Germinal center (tissue), 1 donor: ENCODE measurements at places on chromosomes 2 and 18.

DNA sequence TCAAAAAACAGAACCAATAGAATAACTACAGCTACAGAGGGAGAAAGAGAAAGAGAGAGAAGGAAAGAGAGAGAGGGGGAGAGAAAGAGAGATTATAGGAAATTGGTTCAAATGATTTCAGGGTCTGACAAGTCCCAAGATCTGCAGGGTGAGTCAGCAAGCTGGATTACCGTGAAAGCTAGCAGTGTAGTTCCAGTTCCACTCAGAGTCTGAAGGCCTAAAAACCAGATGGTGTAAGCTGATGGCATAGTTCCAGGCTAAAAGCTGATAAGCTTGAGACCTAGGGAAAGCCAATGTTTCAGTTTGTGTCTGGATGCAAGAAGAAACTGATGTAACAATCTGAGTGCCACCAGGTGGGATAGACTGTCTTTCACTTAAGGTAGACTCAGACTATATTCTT lies 397.7 kb downstream of the TRIB2 start:
- no peak for DNase-seq

GRCh38 chr2:123771928-123772632 lies 253.0 kb upstream of the CNTNAP5 start:
- DNase-seq: no peak

DNA sequence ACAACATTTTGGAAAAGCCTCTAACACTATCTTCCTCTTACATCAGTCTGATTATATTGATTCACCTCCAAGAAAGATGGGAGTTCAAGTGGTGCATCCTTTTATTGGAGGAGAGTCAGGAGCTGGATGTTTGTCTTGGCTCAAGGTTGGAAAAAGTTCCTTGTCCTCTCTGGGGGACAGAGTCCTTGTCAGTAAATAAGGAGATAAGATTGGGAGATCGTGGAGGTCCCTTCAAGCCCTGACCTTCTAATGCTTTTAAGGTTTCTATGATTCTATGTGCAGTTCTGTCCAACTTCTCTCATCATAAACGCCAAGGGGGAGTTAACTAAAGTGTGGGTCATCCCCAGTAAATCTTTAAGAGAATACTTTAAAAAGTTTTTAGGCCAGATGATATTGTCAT lies 60.9 kb upstream of the CCBE1 start:
- no peak for DNase-seq

- no peak for DNase-seq
Observed at GRCh38 chr2:167869200-167869599, 378.2 kb downstream of the STK39 start.

- DNase-seq: no peak
Observed at GRCh38 chr2:15938803-15939555, 1.4 kb upstream of the MYCN start.

GRCh38 chr2:136863468-136863867 lies 98.1 kb downstream of the THSD7B start:
- DNase-seq: no peak

GRCh38 chr2:58427572-58428095 lies 186.5 kb upstream of the FANCL start:
- DNase-seq: no peak

DNA sequence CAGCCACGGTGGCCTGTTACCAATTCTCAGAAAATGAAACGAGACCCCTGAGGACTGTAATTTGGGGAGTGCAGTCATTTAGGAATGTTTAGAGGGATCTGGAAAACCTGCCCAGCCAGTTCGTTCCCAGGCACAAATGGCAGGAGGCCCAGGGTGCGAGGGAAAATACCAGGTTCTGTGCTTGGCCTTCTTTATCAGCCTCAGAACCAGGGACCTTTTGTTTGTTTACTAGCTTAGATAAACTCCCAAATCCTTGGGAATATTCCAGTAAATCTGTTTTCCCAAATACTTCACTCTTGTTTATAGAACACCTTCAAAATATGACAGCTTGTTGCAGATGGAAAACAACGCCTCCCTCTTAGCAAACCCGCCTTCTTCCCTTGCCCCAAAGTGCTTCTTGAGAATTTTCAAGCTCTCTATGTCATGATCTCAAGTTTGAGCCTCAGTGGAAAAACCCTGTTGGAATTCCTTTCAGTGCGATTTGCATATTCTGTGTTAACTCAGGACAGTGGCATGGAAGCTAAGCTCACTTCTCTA lies 400.3 kb upstream of the SMIM21 start:
- DNase-seq: no peak

DNA sequence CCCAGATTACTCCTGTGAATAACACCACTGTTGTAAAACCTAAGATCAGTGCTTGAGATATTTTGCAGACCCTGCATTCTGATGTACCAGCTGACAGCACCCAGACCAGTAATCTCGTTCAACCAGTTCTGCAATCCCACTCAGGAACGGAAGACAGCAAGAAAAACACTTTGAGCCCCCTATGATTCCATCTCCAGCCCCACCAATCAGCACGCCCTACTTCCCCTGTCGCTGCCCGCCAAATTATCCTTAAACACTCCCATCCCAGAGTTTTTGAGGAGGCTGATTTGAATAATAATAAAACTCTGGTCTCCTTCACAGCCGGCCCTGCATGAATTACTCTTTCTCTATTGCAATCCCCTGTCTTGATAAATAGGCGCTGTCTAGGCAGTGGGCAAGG lies 173.9 kb upstream of the CDH2 start:
- DNase-seq: no peak

DNA sequence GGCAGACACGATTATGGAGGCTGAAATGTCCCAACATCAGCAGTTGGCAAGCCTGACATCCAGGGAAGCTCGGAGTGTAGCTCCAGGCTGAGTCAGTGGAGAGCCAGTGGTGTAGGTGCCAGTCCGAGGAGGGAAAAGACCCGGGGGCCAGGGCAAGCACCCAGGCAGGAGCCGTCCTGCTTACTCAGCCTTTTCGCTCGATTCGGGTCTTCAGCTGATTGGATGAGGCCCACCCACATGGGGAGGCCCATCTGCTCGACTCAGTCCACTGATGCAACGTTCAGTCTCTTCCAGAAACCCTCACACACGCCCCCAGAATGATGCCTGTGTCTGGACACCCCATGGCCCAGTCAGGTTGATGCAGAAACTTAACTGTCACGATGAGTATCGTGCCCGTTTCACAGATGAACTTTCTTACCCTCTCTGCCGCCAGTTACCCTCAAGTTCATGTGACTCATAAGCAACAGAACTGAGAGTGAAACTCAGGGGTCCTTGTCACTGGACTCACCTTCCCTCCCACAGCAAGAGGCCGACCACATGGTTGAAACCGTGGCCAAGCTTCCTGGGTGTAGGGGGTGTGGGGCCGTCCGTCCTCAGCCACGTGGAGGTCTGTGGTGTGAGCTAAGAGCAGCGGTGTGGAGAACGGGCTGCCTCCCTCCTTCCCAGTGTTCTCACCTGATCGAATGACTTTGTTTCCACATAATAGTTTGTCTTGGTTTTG lies 197.4 kb upstream of the HDAC4 start:
- DNase-seq: no peak

- DNase-seq: peak; percentile 17
Observed at GRCh38 chr2:160427629-160428404, 65.8 kb downstream of the RBMS1 start.

DNA sequence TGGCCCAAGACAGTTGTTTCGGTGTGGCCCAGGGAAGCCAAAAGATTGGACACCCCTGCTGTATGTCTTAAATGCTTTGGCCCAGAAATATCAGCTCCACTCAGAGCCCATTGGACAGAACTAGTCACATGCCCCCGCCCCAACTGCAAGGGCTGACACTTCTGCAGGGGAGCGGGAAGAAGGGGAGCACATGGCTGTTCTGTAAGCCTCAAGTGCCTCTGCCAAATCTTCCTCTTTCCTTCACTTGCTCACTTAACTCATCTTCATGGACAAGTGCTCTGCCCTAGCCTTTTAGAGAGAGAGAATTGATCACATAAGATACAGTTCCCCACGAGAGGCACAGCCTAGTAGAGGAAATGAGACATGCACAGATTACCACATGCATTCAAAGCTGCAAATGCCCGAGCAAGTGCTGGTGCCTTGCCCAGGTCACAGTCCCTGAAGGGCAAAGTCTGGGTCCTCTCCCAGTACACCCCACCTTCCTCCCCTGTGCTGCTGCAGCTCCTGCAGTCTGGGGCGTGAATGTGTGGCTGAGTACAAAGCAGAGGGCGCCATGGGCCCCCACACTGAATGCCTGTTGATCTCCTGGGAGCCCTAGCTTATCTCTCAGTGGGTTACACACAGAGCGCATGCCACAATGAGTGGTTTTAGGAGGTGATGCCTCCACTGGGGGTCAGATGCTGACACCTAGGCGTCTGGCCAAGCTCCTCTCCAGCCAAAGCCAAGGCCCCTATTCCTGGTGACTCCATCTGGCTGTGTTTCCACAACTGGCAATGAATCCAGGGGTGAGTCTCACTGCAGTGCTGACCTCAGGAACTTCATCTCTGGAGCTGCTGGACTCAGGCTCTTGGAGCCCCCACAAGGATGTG lies 135.3 kb downstream of the CTIF start:
- DNase-seq: no peak

DNA sequence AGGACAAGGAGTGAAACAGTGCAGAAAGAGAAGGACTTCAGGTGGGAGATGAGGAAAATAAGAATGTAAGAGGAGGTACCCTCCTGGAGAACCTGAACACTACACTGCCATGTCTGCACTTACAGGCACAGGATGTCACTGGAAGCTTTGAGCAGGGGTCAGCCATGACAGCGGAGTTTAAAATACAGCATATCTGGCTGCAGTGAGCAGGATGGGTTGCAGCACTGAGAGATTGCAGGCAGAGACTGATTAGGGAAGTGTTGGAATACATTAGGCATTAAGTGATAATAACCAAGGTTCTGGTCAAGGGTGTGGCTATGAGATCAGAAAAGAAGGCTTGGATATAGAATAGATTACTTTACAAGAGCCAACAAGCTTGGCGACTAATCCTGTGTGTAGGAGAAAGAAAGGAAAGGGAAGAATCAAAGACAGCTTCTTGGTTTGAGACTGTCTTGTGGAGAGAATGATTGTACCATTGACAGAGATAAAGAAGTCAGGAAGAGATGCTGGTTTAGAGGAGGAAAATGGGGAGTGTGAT lies 171.1 kb upstream of the RBMS1 start:
- no peak for DNase-seq

- DNase-seq: no peak
Observed at GRCh38 chr2:652881-653480, 24.2 kb downstream of the TMEM18 start.

- DNase-seq: no peak
Observed at GRCh38 chr2:69386360-69386759, 667 bp downstream of the GFPT1 start.

- DNase-seq: no peak
Observed at GRCh38 chr18:35390951-35391700, 14.0 kb upstream of the ZNF396 start.

DNA sequence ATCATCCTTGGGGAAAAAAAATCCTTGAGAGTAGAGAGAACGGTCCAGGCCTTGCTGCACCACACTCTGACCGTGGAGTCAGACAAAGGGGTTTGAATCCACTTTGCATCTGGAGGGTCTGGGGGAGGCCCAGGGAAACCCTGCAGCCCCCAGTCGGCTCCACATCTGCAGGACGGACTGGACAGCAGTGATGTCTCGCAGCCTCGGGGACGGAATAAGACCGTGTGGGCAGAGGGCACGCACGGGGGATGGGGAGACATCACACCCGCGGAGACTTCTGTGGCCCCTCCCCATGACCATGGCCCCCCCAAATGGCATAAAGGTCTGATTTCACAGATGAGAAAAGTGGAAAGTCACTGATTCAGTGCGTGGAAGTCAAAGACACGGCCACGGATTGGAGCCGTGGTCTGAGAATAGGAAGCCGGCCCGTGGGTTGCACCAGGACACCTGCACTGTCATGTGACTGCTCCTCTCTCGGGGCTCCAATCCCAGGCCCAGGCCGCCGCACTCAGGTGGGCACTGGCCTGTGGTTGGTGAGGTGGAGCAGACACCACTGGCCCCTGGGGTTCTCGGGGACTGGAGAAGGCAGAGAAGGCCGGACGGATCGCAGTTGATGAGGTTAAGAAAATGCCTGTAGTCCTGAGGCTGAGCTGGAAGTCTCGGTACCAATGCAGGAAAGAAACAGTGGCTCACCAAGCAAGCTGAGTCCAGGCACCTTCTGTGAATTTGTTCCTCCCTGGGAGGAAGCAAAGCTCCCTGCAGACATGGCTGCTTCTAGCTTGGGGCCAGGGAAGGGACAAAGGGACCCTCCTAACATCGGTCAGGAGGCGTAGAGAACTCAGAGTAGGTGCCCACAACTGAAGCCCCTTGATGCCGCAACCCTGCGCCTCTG lies 61.8 kb downstream of the RTP5 start:
- no peak for DNase-seq

- no peak for DNase-seq
Observed at GRCh38 chr2:3712831-3713503, 9.6 kb downstream of the DCDC2C start.

DNA sequence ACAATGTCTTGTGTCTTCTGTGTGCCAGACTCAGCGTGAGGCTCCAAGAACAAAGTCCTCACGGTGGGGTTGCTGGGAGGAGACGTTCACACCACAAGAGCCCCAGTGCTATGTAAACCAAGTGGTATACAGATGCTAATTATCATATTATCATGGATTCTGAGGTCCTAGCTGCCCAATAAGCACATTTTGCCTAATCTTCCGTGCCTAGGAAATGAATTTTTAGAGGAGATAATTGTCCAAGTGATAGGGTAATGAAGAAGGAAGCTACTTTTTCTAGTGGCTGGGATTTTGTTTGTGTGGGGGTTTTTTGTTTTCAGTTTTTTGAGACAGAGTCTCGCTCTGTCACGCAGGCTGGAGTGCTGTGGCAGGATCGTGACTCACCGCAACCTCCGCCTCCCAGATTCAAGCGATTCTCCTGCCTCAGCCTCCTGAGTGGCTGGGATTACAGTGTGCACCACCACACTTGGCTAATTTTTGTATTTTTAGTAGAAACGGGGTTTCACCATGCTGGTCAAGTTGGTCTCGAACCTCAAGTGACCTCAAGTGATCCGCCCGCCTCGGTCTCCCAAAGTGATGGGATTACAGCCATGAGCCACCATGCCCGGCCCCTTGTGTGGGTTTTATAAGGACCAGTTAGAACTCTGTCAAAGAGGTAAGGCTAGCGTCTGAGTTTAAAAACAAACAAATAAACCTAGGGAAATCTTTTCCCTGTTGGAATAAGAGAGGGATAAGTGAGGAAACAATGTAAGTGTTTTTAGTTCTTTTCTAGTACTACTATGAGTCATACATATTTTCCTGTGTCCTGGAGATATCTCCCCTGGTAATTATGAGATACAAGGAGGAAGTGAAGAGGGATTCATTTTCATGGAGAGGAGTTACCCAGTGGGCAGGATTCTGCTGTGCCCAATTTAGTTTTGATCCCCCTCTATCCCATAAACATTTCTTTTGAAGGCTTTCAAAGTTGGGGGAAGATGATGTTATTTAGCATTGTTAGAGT lies 9.5 kb upstream of the SMAD7 start:
- no peak for DNase-seq

DNA sequence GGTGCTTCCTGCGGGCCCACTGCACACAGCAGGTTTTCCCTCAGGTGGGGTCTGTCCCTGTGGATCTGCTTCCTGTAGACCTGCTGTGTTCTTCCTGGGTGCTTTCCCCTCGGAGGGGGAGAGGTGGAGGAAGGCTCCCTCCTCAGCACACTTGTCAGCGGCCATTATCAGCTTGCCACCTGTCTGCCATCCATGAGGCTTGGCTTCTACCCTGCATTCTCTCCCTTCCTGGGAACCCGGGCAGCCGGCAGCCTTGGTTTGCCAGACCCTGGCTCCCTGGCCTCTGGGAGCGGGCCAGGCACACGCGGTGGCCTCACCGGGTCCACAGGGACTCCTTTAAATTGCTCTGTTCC lies 58.5 kb downstream of the INPP5D start:
- no peak for DNase-seq

GRCh38 chr2:85440729-85441128 lies 22.2 kb downstream of the SH2D6 start:
- no peak for DNase-seq
